ENCODE measurements at places on chromosomes 12 and 14.

DNA sequence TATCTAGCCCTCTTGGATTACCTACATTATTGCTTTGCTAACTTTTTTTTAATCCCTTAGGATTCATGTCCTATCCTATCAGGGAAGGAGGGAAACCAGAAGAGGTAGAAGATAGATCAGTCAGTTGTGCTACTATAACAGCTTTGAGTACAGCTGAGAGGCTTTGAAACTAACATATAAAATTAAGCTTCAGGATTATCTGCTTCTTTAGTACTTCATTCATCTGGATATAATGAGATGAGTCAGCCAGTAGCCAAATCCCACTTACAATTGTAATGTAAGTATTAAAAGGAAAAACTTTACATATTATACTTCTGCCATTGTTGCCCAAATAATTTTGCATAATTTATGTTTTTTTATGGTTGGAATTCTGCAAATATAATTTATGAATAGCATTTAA lies 33.4 kb upstream of the ANO6 start:
- DNase-seq = no peak

GRCh38 chr12:12097891-12098690 lies 27.4 kb downstream of the BCL2L14 start:
- DNase-seq = no peak

- DNase-seq = no peak
Measured at GRCh38 chr14:68801631-68802030, 8.8 kb upstream of the ZFP36L1 start.

- no peak for DNase-seq
Measured at GRCh38 chr12:88650715-88651114, 70.4 kb upstream of the KITLG start.

GRCh38 chr12:113127791-113128199 lies 7.8 kb downstream of the RASAL1 start:
- DNase-seq = no peak

DNA sequence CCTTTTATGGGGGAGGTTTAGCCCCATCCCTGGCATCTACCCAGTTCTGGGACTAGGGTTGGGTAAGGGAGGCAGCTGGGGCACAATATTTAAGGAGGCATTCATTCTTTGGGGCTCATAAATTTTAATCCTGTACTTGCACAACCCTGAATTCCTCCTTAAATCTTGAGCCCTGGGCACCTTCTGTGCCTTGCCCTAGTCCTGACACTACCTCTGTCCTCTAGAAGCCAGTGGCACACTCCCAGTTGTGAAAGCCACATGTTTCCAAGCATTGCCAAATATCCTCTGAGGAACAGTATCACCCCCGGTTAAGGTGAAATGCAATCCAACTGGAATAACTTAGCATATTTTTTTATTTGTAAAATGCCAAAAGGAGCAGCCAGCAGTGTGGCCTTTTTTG lies 36.6 kb downstream of the SLC16A7 start:
- no peak for DNase-seq

DNA sequence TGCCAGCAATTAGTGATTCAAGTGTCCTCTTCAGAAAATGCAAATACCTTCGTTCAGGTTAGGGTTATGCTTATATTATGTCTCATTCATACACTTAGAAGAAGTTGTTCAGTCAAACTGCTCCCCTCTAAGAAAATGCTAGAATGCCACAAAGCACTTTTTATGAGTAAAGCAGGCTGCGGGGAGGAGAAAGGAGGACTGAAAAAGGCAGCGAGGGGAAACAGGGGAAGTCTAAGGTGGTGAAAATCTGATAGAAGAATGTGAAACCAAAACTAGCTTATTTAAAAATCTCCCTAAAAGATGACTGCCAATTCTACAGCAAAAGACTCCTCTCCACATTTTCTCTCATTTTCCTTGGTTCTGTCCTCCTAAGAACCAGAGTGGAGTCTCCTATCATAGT lies 70.1 kb downstream of the PRKD1 start:
- no peak for DNase-seq

GRCh38 chr14:68285421-68286179 lies 466.0 kb downstream of the RAD51B start:
- DNase-seq = no peak

GRCh38 chr12:24197532-24197931 lies 248.1 kb upstream of the SOX5 start:
- DNase-seq = no peak

DNA sequence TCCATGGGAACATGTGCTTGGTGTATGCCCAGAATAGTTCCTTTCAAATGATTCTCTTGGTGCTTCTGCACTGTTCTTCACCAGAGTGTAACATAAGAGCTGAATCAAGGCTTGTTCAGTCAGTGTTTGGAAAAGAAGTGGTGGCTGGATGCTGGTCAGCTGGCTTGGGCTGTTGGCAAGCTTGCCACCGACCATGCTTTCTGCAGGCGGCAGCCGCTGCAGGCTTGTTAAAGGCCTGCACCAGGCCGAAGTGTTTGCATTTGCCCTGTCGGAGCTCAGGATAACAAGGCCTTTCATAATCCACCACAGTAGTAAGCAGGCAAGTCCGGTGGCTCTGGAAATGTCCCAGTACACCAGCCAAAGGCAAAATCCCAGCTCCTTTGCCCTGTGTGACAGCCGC lies 26.9 kb downstream of the DAAM1 start:
- DNase-seq = no peak

GRCh38 chr12:124017064-124017463 lies 44.0 kb downstream of the ZNF664 start:
- no peak for DNase-seq

DNA sequence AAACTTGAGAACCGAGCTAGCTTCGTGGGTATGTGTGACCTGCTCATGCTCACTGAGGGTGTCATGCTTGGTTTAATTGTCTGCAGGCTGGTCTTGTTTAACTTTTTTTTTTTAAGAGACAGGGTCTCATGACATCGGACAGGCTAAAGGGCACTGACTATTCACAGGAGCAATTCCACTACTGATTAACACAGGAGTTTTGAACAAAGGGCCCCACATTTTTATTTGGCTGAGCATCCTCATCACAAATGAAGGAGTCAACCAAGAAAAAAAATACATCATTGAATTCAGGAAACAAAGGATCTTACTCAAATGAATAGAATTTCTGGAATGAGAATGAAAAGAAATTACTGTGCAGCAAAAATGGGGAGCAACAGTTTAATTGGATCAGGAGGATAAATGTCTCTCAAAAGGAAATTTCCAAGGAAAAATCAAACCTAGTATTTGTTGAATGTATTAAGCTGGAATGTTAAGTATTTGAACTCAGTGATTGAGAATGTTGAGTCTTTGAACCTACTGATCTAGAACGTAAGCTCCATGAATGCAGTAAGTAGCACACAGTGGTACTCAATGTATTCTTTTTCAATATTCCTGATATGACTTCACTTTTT lies 20.8 kb upstream of the PYROXD1 start:
- DNase-seq = peak; percentile 20

GRCh38 chr14:56195704-56196103 lies 77.5 kb downstream of the PELI2 start:
- DNase-seq = no peak

GRCh38 chr12:21223930-21224329 lies 92.9 kb downstream of the SLCO1B1 start:
- no peak for DNase-seq
